Astrocyte (in vitro differentiated cells and primary cell): ENCODE measurements at places on chromosomes 12 and 14.

DNA sequence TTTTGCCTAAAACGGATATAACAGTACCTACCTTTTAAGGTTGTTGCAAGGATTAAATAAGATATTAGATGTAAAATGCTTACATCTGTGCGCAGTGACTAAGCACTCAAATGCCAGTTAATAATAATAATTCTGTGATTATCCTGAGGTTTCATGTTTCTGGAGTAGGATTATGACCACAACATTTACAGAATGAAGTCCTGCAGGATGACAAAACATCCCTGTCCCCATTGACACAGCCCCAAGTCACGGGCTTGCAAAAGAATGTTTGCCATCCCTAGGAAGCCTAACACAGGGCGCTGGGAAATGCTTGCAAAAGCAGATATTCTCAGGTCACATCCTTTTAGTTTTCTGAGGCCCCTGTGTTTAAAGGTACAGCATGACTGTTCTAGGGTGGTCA lies 20.1 kb downstream of the SUSD6 start:
- no peak for DNase-seq

DNA sequence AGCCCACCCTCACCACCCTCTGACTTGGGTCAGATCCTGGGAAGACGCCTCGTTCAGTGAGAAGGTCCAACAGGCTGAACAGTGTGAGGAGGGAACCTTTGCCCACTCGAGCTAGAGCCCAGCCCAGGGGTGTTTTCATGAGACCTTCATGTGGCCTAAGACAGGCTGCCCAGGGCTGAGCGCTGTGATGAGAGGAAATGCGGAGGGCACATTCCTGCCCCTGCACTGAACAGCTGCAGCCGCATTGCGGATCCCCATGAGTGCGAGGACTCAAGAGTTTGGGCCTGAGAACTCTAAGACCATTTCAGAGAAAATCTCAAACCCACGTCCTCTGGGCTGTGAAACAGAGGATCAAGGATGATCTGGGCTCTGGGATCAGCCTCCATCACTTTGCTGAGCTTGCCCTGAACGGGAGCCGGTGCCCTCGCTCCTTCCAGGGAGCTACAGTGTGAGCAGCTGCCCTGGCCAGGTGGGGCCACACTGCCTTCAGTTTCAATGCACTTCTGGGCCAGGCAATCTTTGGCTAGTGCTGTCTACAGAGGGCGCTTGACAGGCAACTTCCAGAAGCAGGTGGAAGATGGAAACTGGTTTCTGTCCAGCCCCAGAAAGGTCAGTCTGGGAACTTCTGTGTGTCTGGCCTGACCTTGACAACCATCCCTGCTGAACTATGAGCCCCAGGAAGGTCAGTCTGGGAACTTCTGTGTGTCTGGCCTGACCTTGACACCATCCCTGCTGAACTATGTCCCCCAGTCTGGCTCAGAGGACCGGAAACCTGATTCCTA lies 43.5 kb upstream of the P2RX7 start:
- no peak for DNase-seq

DNA sequence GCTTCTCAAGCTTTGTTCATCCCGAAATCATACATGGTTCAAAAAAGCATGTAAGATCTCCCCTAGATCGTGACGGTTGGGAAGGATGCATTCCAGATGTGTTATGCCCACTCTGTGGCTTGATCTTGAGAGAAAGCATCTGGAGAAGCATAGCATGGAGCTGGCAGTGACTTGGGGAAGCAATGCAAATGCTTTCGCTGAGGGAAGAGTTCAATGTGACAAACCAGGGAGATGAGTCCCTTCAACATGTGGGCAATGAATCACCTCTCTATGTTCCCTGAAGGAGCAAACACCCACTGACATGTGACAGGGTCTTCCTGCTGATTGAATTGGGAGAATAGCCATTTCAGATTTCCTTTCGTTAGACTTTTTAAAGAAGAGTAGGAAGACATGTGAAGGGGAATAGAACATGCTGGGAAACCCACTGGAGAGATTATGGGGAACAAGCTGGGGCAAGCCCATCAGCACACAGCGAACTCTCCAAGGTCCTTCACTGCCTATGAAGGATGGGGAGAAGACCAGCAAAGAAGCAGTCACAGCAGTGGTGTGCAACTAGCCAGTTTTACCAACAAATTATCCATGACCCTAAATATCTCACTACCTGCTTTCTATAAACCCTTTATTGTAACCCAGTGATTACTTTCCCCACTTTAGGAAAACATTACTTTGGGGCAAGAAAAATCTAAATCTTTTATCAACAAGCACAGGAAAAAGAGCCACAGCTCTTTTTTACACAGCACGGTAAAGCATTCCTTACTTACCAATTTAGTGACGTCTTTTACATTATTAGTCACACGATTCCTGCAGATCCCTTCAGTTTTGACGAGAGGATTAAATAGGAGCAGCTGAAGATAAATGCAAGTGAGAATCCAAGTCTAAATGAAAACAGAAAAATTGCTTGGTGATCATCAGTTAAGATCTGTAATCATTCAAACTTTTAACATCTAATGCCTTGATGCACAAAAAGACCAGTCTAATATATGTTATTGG lies 35.0 kb downstream of the KITLG start:
- no peak for DNase-seq

- peak; percentile 85 for DNase-seq
Observed at GRCh38 chr14:58077621-58078020, 74.4 kb downstream of the ARMH4 start.

DNA sequence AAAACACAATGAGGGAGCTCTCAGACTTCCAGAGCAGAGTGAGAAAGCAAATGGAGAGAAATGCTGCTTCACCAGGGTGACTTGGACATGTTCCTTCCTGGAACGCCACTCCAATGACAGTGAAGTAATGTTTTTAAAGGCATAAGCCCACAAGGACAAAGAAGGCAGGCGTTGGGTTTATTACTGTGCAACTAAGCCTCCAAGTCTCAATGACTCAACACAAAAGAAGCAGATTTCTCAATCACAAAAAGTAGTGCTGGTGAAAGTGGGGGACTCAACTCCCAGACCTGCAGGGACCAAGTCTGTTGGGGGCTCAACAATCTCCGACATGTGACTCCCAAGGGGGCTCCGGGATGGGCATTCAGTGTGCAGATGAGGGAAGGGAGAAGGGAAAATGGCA lies 505.2 kb downstream of the BCL11B start:
- peak; percentile 1 for DNase-seq

- no peak for DNase-seq
Observed at GRCh38 chr12:57514720-57515407, 5.5 kb downstream of the DDIT3 start.

DNA sequence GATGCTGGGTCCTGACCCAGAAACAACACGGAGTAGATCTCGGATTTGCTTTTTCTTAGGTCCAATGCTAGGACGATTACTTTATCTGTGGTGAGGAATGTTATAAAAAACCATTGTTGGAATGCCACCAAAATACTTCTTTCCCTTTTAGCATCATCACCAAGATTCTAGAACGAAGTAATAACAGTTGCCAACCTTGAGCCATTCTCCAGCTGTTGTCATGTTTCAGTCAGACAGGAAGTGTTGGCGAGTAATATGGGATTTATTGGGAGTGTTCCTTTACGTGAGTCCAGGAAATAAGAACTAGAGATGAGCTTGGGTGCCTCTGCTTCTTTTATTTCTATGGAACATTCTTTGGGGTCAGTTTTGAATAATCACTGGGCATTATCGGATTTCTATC lies 892.9 kb downstream of the DIO2 start:
- peak; percentile 21 for DNase-seq

GRCh38 chr12:111425655-111426054 lies 19.9 kb downstream of the SH2B3 start:
- no peak for DNase-seq

- no peak for DNase-seq
Observed at GRCh38 chr12:1564067-1564466, 30.3 kb downstream of the FBXL14 start.

- peak; percentile 19 for DNase-seq
Observed at GRCh38 chr12:109625131-109625559, 51.6 kb downstream of the MVK start.

GRCh38 chr14:91383439-91383838 lies 34.2 kb downstream of the CCDC88C start:
- DNase-seq = no peak

GRCh38 chr14:68771631-68772030 lies 21.2 kb downstream of the ZFP36L1 start:
- DNase-seq = no peak

DNA sequence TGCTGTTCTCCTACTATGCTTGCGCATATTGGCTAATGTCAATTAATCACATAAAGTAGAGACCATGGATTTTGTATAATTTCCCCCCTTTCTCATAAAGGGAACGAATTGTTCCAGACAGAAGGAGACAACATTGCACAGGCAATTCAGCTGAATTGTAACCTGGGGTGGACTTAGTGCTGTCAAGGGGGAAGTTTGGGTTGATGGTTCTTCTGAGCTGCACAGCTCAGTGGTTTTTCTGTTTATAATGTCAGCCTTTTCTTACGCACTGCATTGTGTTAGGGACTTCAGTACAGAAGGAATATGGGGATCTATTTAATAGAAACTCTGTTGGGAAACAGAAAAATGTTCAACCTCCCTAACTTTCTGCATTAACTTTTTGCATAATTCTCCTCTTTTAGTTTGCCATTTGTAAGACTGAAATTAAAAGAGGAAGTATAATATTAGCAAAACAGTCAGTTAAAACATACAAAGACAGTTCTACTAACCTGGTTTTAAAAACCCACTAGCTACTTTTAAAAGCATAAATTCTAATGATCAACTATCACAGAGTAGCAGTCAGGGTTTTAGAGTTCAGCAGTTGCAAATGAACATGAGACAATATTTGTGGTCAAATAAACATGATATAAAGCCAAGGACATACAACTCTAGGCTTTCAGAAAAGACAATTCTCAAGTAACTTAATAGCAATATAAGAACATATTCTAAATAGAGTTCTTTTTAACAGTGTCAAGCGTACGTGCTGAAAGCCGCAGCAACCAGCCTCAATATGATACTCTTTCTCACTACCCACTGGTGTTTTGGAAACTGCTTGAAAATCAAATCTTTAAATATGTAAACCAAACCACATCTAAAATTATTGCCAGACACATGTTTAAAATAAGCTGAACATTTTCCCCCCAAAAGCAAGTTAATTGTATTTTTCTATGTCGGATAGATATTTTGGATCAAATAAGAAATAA lies 393.0 kb downstream of the FSCB start:
- no peak for DNase-seq

GRCh38 chr12:95838125-95838524 lies 20.6 kb upstream of the SNRPF start:
- peak; percentile 49 for DNase-seq

- peak; percentile 36 for DNase-seq
Observed at GRCh38 chr12:25254271-25254880, 3.6 kb upstream of the KRAS start.

GRCh38 chr12:49061157-49061650 lies 610 bp upstream of the KMT2D start:
- DNase-seq = no peak

DNA sequence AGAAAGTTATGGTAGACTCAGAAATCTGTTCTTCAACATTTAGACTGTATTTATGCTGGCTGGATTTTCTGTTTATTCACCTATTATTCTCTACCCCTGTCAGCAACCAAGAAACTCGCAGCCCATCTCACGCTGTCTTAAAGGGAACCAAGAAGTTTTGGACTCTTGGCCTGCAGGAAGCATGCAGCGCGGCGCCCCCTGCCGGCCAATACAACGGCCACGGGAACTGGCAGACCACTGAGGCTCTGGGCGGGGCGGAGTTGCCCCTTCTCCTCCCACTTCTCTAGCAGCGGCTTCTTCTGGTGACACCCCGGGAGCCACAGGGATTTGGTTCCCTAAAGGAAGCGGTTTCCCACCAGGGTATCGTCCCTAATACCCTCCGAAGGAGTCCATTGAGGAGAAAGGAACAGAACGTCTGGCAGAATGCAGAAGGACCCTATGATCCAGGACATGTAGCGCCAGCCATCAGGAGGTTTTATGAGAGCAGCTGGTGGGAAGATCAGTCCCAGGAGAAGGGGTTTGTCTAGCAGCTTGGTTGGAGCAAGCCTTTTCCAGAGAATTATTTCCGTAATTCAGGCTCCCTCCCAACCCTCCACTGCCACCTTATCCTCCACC lies 21.0 kb upstream of the RNASE2 start:
- DNase-seq = no peak

DNA sequence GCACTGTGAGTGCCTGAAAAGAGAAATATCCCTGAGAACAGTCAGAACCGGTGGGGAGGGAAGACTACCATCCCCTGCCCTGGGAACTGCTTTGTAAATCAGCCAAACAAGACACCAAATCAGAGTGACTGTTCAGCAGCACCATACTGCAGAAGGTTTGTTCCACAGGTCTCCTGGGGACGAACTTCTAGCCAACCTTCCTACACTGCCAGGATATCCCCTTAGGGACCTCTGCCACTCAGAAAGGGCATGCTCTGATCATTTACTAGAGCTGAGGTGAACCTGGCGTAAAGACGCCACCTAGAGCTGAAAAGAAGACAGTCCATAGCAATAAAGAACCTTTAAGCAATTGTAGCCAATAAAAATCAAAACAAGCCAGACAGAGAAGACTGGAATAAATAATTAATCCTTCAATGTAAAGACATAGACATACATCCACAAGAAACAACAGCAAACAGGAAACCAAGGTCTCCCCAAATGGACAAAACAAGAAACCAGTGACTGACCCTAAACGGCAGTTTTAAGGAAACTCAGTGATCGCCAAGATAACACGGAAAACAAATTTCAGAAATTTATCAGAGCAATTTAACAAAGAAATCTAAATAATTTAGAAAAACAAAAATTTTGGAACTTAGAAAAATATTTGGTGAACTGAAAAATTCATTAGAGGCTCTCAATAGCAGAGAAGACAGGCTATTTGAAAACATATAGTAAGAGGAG lies 228.1 kb upstream of the AMIGO2 start:
- peak; percentile 48 for DNase-seq

- DNase-seq = peak; percentile 94
Observed at GRCh38 chr12:27822076-27822712, 42.2 kb upstream of the MANSC4 start.

DNA sequence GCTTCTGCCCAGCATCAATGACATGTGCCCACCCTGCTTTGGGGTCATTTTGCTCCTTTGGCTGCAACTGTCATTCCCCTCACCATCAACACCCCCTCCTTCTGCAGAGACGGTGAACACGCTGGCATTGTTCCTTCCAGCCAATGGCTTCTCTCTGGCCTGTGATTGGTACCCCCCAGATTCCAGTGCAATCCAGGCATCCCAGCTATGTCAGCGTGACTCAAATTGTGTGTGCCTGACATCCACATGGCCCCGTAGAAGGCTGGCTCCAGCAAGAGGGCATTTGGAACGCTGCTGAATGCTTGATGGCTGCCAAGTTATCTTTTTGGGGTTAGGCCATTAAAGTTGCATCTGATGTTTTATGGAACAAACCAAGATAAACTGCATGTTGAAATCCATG lies 21.0 kb upstream of the CCND2 start:
- no peak for DNase-seq

GRCh38 chr12:106889950-106890626 lies 65.6 kb upstream of the TMEM263 start:
- DNase-seq = no peak

DNA sequence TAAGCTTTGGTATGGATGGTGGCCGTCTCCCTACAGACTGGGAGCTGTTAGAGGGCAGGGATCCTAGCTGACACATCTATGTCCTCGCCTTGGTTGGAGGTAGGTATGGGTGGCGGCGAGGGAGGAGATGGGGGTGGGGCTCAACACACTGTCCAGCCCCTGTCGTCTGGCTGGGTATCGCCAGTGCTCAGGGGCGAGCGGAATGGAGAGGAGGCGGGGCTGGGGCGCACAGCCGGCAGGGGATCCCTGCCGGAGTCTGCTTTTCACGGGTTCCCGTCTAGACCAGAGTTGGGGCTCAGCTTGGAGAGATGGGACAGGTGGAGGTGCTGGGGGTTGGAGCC lies 16.1 kb downstream of the TAMALIN start:
- no peak for DNase-seq

- DNase-seq = no peak
Observed at GRCh38 chr12:34598352-34598827, 576.1 kb downstream of the ALG10 start.
